ENCODE measurements at places on chromosomes 2 and 18.

GRCh38 chr2:10984418-10985135 is 72.8 kb downstream of the KCNF1 start:
- no peak for DNase-seq

- DNase-seq: peak; percentile 82
Observed at GRCh38 chr2:180842461-180842860, 137.9 kb upstream of the UBE2E3 start.

DNA sequence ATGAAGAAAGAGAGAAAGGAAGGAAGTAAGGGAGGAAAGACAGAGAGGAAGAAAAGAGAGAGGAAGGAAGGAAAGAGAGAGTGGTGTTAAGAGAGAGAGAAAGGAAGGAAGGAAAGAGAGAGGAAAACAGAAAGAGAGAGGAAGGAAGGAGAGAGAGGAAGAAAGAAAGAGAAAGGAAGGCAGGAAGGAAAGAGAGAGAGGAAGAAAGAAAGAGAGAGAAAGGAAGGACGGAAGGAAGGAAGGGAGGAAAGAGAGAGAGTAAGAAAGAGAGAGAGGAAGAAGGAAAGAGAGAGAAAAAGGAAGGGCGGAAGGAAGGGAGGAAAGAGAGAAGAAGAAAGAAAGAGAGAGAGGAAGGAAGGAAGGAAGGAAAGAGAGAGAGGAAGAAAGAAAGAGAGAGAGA is 127.4 kb downstream of the GALNT3 start:
- no peak for DNase-seq

GRCh38 chr2:39512434-39512935 is 75.4 kb upstream of the MAP4K3 start:
- no peak for DNase-seq

DNA sequence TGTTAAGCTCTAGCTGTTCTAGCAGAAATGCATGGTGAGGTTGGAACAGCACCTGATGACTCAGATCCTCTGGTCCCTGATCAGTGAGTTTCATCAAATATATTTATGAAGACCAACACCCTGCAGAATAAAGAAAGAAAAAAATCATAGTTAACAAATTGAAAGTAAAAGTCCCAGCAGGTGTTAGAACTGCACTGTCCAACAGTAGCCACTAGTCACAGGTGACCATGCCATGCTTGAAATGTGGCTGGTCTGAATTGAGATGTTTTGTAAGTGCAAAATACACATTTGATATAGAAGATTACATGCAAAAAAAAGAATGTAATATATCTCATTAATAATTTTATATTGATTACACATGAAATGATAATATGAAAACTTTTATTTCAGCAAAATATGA is 1010.7 kb upstream of the ZEB2 start:
- no peak for DNase-seq

- DNase-seq: no peak
Observed at GRCh38 chr2:215904101-215904500, 109.2 kb downstream of the MREG start.

DNA sequence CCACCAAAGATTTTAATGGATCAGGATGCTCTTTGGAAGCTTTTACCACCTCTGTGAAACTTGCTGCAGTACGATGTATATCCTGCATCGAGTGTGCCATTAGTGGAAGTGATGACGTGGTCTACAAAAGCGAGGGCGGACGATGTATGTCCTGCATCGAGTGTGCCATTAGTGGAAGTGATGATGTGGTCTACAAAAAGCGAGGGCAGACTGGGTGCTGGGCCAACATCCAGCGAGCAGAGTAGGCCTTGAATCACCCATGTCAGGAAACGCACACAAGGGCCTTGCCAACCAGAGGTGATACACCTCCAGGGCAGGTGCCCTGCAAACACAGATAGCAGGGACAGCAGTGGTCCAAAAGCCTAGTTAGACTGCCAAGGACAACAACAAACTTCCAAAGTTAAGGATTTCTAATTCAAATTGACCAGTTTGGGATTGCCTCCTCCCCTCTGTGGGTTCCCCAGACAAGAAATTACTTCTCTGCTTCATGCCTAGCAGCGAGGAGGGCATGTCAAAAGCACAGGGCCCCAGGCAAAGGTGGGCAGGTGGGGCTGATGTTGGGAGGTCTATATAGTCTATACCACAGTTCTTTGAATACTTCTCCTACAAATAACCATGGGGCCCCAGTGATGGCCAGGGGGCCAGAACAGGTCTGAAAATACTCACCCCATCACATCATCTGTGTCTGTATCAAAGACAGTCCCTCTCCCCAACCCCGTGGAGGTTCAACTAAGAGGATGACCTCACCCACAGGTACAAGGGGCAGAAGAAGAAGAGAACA is 70.2 kb downstream of the ADD2 start:
- no peak for DNase-seq

GRCh38 chr2:162175714-162176113 is 23.7 kb upstream of the GCG start:
- no peak for DNase-seq

DNA sequence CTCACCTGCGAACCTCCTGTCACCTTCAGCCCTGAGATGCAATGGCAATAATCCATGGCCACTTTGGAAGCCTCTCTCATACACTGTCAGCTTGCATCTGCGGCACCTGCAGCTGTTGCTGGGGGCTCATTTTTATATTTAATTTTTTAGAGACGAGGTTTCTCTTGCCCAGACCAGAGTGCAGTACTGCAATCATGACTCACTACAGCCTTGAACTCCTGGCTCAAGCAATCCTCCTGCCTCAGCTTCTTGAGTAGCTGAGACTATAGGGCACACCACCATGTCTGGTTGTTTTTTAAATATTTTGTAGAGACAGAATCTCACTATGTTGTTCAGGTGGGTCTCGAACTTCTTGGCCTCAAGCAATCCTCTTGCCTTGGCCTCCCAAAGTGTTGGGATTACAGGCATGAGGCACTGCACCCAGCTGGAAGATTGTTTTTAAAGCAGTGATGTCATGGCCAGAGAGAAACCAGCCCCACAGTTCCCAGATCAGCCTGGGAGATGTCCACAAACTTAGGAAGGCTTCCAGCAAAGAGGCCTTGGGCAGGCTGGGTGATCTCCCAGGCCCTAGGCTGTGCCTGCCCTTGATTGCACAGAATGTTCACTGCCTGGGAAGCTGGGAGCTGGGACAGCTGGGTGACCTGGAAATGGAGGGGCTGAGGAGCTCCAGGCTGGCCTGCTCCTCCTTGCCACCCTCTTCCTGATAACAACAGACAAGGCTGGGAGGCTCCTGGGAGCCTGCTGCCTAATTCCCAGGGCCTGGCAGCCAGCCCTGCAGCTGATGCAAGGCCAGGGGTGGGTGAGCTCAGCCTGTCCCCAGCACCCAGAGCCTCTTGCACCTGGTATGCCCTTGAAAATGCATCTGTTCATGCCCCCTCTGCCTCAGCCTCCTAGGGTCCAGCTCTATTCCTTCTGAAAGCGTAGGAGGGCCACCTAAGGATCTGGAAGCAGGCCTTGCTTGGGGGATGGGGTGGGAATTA is 27.1 kb downstream of the SH2D6 start:
- peak; percentile 28 for DNase-seq

- DNase-seq: no peak
Observed at GRCh38 chr2:240999873-241000541, 1.6 kb downstream of the SNED1 start.

DNA sequence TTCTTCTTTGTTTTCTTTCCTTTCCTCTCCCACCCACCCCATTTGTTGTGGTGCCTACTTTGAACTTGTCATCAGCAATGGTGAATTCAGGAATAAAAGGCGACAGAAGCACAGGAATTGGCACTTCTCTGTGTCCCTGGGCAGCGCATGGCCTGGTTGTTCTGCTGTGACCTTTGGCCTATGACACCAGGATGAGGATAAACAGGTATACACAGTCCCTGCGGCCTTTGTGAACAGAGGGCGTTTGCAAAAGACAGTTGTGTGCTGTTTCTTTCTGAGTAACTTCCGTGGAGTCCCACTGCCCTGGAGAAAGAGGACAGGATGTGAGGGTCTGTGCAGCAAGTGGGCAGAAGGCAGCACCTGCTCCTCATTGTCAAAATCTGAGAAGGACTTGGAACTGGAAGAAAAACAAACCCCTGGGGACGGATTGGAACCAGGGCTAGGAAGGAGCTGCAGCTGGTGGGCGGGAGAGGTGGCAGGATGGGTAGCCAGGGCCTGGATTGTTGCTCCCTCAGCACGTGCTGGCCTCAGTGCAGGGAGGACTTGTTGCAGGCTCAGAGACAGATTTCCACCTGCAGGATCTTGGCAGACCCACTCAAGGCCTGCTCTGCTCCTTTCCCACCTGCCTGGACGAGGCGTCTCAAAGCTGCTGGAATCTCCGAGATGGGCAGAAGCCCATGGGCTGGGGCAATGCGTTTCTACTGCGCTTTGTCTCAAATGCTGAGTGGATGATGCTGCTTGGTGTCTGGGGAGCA is 159.5 kb downstream of the ACKR3 start:
- DNase-seq: no peak

GRCh38 chr2:71798266-71799012 is 345.1 kb downstream of the DYSF start:
- DNase-seq: no peak

DNA sequence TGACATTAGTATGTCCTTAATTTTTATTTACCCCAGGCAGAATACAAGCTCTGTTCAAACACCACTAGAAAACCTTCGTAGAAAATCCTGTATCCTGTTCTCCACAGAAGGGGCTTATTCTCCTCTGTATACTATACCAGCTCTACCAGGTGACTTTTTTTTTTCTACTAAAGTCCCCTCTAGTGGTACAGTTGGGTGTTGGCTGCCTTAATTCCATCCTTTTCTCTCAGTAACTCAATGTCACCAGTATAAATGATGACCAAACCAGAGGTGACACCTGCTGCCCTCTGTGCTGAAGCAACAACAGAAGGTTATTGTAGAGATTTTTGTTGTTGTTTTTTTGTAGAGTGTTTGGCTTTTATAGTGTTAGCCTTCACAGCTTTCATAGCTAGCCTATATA is 1322.0 kb downstream of the LRP1B start:
- no peak for DNase-seq

DNA sequence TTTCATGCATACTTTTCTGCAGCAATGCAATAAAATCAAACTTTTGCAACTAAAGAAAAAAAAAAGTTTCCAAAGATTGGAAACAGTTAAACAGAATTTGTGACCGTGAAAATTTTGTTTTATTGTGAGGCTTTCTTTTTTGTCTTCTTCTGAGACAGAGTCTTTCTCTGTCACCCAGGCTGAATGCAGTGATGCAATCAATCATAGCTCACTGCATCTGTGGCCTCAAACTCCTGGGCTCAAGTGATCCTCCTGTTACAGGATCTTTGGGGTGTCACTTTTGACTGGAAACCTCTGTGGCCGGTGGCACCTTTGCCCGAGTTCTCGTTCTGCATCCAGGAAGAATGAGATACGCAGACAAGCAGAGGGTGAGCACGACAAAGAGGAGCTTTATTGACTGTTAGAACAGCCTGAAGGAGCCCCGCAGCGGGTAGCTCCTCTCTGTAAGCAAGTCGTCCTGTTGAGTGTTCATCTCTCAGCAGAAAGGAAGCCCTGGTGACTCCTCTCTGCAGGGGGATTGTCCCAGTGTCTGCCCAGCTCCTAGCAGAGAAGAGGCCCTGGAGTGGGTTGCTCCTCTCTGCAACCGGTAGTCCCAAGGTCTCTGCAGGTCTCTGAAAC is 16.9 kb upstream of the ILKAP start:
- DNase-seq: no peak

DNA sequence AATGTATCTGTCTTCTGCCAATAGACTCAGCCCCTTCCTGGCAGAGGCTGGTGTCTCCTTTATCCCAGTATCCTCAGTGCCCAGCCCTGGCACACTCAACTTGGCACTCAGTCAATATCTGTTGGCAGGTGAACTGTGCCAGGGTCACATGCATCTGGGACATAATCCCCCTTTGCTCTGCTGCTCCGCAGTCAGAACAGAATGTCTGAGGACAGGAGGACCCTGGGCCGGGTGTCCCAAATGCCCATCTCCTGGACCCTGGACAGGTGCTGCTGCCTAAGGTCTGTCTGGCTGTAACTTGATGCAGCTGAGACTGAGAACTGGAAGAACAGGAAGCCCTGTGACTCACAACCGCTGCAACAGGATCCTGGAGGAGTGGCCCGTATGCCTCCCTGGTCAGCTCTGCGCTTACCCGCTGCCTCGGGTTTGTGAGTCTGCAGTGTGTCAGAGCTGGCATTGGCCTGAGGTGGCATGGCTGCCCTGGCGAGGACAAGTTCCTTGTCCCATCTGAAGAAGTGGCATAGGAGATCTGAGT is 11.4 kb downstream of the HK2 start:
- DNase-seq: no peak

DNA sequence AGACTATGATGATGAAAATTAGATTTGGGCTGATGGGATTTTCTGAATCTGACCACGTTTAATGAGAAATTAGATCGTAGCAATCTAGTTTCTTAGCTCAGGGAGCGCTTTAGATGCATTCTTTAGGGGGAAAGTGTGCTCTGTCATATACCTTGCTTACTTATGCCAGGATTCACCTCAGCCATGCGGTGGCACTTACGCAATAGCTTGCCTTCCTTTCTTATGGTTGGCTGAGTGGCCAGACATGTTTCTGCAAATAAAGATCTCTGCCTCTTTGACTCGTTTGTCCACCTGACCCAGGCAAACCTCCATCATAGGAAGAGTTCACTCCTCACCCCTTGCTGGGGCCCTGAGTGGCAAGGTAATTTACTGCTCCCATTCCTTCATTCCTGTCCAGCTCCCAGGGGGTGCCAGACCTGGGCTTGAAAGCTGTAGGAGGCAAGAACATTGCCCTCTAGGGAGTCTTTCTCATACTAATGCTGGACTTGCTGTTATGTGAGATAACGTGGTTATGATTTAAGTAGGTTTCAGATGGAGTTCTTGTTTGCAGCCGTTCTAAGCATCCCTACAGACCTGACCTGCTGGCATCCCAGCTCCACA is 57.1 kb downstream of the FBLN7 start:
- no peak for DNase-seq

DNA sequence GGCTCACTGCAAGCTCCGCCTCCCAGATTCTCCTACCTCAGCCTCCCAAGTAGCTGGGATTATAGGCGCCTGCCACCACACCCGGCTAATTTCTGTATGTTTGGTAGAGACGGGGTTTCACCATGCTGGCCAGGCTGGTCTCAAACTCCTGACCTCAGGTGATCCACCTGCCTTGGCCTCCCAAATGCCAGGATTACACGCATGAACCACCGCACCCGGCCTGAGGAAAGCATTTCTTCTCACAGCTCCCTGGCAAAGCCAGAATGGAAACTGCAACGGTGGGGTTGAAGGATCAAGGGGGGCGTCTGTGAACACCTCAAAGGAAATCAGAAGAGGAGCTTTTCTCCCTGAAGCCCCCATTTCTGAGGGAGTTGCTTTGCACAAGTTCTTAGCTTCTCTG is 11.2 kb upstream of the TEX51 start:
- no peak for DNase-seq

- no peak for DNase-seq
Observed at GRCh38 chr18:74480149-74480651, 16.0 kb upstream of the CNDP2 start.

DNA sequence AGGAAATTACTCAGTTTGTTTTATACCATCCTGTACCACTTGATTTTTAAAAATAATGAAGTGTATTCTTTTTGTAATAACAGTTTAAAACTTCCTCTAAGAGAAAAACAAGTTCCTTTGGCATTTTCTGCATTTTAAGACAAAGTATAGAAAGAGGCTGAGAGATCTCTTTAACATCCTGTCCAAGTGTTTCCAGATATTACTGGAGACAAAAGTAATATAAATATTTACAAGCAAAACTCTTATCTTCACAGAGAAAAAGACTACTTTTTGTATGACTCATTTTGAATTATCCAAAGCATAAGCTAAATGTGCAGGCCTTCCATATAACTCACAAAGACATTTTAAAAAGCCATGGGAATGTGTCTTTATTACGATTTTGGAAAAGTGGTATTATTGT is 221.1 kb downstream of the RDH14 start:
- DNase-seq: no peak

GRCh38 chr2:41720331-41721251 is 327.2 kb upstream of the PKDCC start:
- no peak for DNase-seq

All from NCI-H2171 (cell line).